ENCODE measurements at places on chromosomes 12 and 14.
A peak's percentile ranks its signal among the peaks of the same experiment; 100 is the strongest.

DNA sequence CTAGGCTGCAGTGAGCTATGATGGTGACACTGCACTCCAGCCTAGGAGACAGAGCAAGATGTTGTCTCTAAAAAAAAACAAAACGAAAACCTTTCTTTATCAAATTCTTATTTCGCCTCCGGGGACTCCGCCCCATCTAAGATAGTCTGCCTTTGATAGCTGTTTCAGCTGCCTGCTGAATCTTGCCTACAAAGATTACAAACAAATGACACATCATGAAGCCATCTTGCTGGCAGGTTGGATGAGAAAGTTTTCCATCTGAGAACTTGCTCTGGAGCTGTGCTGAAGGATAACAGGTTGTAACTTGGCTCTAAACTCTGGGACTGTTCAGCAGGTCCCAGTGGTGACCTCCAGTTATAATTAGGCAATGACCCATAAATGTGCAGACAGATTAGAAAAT is 41.8 kb upstream of the AEBP2 start:
- DNase-seq, result no peak

DNA sequence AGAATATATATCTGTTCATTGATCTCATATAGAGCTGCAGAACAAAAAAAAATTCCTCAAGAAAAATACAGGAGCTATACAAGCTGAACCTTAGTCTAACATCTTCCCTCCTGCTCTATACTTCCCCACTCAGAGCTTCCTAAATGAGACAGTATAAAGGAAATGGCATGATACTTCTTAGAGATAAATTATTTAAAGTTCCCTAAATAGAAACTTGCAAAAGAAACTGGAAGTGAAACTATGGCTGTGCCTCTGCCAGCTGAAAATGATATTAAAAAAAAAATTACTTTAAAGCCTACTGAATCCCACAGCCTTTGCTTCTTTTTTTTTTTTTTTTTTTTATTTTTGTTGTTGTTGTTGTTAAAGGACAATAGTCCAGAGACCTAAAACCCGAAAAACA is 11.6 kb upstream of the NEK9 start:
- DNase-seq, result no peak

DNA sequence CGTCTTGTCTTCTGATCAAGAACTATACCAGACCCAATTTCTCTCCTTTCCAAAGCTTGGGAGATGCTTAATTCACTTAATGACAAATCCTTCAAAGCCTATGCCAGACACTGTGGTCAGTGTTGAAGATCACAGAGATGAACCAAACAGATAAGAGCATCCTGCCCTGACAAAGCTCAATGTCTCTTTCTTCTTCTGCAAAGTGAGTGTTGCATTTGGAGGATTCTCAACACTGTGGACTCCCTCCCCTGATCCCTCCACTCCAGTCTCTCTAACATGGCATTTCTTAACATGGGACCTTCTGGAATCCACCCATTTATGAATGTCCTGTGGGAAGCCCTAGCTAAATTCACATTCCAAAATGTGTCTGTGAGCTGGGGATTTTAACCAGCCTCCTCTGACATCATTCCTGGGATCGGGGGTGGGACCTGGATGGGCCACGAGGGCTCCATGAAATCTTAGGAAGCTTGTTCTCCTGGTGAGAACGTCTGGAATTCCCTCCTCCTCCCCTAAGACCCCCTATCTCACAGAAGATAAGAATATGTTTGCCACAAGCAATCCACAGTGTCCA is 20.3 kb downstream of the SYNE3 start:
- no peak for DNase-seq

- no peak for DNase-seq
These were observed 23.3 kb downstream of the PPP1R36 start for GRCh38 chr14:64573109-64573508.

GRCh38 chr14:53174918-53175317 is 21.8 kb upstream of the DDHD1 start:
- no peak for DNase-seq

- no peak for DNase-seq
These were observed 375.5 kb downstream of the BCL11B start for GRCh38 chr14:98896449-98896848.

DNA sequence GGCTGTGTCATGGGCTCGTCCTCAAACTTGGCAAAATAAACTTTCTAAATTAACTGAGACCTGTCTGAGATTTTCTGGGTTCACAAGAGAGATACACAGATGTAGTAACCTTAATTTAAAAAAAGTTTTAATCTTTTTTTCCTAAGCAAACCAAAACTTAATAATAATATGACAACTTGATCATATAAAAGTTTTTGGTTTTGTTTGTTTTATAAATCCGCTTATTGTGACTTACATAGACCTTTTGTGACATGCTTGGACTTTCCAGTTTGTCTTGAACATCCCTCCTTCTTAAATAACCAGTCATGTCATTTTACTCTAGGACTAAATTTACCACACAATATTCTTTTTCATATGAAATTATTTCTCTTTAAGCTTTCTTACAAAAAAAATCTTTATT is 8.5 kb downstream of the RDH12 start:
- no peak for DNase-seq

DNA sequence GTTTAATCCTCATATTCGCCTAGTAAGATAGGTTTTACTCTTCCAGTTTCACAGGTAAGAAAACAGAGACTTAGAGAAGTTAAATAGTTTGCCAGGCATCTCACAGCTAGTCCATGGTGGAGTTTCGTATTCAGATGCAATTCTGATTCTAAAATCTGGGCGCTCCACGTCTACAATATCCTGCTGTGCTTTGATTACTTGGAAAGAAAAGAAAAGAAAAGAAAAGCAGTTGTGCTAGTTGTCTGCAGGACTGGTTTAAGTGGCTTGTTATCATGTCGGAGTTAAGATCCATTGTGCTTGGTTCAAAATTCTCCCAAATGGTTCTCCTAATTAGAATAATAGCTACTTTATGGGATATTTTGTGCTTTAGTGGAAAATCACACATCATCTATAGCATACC is 18.6 kb downstream of the AKAP3 start:
- DNase-seq, result no peak

DNA sequence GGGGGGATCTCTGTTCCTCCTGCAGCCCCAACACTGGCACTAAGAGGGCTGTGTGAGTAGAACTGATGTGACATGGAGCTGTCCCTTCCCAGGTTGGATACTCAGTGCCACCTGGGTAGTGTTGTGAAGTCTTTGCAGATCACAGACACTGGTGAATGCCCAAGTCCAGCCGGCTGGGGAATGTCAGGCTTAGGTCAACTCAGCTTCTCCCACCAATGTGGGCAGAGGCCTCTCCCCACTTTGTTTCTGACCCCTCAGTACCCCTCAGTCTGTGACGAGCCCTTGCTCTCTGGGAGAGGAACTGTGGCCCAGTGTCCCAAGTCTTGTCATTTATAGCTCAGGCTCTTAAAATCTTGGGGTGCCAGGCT is 11.3 kb downstream of the SLC25A29 start:
- DNase-seq, result no peak

DNA sequence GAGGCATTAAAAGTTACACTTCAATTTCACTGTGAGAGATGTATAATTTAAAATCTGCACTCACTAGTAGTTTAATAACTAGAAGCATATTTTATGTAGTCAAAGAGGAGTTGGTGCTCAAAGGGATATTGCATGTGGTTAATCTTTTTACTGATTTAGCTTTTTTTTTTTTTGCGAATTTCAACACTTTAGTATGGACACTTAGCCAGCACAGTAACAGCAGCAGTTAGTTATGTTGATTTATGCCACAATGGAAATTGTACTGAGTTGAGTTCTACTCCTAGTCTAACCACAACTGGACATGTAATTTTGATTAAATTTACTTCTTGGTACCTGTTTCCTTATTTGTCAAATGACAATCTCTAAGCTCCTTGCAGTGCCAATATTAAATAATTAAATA is 104.2 kb downstream of the RERG start:
- no peak for DNase-seq

DNA sequence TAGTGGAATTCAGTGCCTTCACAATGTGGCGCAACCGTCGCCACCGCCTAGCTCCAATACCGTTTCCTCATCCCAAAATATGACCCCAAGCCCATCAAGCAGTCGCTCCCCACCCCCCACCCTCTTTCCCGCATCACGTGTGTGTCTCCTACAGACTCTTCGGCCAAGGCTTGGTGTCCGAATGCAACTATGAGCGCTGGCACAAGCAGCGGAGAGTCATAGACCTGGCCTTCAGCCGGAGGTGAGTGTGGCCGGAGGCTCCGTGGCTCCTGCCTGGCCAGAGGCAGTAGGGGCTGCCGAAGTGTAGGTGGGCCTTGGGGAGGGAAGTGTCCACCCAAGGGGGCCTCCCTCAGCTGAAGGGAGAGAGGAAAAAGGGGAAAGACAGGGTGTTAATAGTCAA is 15.8 kb downstream of the CYP46A1 start:
- DNase-seq, result no peak

DNA sequence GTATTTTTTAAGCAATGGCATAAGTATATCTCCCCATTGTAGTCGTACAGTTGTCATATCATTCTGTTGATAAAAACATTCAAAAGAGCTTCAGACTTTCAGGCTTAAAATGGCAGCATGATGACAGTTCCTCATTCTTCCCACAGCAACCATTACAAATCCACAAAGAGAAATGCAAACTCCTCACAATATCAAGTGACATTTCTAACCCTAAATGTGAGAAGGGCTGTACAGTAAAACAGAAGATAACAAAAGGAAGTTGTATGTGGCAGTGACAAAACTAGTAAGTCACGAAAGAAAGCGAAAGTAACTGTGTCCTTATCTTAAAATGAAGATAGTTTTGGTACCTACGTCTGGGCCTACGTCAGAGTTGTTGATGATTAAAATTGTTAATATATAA is 46.7 kb downstream of the GXYLT1 start:
- peak; percentile 48 for DNase-seq

- no peak for DNase-seq
These were observed 20.5 kb upstream of the RAD51AP1 start for GRCh38 chr12:4518106-4518728.

- DNase-seq, result no peak
These were observed 177.8 kb downstream of the MIPOL1 start for GRCh38 chr14:37375566-37375965.

DNA sequence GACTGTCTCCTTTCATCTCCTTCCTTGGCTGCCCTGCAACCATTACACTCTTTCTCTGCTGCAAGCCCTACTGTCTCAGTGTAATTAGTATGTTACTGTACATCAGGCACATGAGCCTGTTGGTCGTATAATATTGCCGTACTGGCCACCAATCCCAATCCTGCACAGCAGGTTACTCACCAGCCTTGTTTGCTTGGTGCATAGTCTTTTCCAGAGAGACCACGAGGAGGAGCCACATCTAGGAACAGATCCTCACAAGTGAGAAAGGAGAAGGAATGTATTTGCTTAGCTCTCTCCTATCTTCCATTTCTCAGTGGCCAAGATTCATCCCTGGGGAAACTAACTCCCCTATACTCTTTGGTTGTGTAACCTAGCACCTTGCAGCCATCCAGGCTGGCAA is 33.0 kb upstream of the BICDL1 start:
- DNase-seq, result no peak

GRCh38 chr12:46379352-46379751 is 6.8 kb upstream of the SLC38A2 start:
- DNase-seq, result no peak

DNA sequence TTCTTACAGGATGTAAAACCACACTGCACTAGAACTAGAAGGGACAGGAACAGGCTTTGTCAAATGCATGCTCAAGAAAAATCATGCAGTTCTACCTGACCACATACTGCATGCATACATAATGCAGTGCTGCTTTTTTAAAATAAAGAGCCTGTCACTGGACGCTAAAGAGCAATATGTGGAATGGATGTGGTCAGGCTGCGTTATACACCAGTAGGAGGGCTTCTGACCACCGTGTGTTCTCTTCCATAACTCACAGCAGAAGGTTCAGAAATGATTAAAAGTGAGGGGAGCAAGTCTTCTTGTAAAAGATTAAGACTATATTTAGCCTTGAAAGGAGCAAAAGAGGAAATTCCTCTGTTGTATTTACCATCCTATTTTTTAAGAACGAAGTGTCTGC is 392.0 kb downstream of the EMP1 start:
- no peak for DNase-seq

GRCh38 chr12:54257332-54257731 is 22.6 kb downstream of the CBX5 start:
- DNase-seq, result no peak

DNA sequence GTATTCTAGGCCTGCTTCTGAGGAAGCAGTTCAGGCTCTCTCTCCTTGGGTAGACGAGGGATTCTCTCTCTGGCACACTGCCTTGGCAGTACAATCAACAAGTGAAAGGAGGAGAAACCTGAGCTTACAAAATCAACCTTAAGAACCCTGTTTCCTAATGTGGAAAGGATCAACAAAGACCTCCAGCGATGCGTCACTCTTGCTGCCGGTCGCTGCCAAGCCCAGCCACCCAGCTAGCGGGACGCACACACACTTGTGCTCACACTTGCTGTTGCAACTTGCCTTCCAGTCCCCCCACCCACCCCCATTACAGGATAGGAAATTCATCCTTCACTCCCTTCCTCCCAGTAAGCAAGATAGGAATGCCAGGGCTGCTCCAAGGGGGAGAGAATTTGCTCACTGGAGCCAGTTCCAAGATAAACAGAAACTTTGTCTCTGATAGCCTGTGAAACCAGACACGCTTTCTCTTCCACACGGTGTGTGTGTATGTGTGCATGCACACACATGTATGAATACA is 144.3 kb downstream of the BCL11B start:
- DNase-seq, result no peak

GRCh38 chr12:45426294-45426693 is 210.4 kb downstream of the ANO6 start:
- DNase-seq, result no peak

GRCh38 chr12:2057041-2057794 is 4.4 kb downstream of the CACNA1C start:
- no peak for DNase-seq

DNA sequence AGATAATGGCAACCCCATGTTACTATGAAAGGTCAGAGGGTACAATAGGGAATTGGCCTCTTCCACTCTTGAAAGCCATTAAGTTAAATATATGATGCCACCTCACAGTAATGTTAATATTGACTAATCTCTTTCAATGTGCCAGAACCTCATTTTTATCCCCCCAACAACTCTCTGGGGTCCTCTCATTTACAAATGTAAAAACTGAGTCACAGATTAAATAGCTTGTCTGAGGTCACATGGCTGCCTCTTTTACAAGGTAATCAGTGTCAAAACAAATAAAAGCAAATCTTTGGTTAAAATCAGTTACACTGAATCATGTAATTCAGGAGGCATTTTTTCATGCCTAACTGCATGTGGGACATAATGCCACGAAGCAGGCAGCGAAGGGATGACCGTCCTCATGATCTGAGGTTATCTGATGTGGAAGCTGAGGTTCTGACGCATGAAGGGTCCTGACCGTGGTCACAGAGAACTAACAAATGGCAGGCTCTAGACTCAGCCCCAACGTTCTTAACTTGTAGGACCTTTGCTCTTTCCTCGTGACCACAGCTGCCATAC is 78.5 kb downstream of the PTPN21 start:
- DNase-seq, result no peak

GRCh38 chr12:69481133-69481532 is 10.9 kb downstream of the FRS2 start:
- DNase-seq, result no peak
